NCI-H345 (cell line): ENCODE measurements at places on chromosomes 5 and 9.

GRCh38 chr5:24401773-24402172 lies 243.0 kb downstream of the CDH10 start:
- no peak for DNase-seq

DNA sequence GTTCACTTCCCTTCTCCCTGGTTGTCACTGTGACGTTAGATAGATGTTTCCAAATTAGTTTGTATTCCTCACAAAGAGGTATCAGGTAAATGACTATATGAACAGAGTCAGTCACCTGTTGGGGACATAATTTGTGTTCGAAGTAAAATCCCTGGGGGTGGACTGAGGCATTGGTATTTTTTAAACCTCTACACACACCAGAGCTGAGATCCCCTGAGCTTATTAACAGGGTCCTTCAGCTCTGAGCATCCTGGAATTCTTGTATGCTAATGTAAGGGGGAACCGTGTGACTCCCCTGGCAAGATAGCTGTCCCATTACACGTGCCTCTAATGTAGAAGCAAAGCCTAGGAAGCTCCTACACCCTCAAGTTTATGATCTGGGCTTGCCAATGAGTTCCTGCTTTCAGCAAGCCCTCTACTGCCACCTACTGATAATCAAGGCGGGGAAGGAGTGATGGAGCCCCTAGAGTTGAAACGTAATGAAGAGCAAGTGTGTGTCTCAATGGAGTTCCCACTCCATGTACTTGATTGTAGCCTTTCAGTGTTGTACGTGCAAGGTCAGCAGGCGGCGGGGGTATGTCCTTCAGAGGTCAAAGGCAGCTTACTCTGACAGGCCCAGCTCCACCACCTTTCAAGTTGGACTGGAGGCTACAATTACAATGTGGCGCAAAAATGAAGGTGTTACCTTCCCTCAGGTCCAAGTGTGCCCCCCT lies 14.4 kb downstream of the PRKACG start:
- peak; percentile 46 for DNase-seq

DNA sequence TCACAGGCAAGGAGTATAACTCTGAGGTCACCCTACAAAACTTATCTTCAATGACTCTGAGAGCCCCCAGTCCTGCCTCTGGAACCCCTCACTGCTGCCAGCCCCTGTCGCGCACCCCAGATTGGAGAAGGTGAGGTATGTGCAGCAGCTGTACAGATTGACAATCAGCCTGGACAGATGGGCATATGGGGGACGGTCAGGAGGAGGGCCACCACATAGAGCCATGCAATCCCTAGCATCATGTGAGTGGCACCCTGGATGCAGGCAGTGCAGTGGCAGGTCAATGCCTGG lies 90.1 kb downstream of the LMX1B start:
- no peak for DNase-seq

DNA sequence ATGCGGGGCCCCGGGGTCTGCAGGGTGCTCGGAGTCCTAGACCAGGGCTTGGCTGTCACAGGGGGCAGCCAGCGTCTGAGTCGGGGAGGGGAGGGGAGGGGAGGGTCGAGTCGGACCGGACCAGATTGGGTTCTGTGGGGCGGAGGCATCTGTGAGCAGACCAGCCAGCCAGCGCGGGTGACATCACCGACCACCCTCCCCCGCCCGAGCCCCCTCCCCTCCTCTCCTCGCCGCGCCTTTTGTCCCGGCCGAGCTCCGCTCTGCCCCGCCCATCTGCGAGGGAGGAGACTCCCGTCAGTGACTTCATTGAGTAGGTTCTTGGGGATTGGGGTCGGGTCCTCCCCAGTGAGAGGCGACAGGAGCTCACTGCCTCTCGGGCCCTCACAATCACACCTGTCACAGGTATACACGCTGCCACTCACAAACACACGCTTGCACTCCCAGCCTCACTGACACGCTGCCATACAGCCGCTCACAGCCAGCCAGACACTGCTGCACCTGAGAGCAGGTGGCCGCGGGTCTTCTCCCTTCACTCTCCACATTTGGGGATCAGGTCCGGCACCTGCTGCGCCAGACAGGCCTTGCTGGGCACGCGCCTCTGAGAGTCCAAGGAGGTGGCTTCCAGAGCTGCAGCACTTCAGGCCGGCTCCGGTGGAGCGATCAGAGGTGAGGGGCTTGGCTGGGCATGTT lies 546 bp downstream of the DNAJB5 start:
- DNase-seq: peak; percentile 75

- DNase-seq: no peak
These were observed 117.2 kb downstream of the GAPVD1 start for GRCh38 chr9:125378778-125379177.

GRCh38 chr5:156927545-156927944 lies 35.5 kb downstream of the TIMD4 start:
- no peak for DNase-seq

DNA sequence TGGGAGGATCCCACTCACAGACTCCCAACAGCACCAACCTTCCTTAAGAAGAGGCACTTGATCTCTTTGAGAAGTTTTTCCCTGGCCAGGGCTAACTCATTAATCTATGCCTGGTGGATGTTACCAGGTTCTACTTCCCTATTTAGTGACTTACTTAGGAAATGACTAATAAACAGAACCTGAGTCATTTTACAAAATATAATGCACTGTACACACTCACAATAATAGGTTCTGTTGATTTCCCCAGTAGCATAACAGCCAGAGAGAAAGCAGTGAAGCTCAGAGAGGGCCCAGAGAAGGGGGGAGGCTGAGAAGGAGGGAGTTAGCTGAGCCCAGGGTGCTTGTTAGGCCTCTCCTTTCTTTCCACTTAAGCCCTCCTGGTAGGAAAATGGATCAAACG lies 27.1 kb downstream of the FRMD3 start:
- DNase-seq: no peak

GRCh38 chr5:33161421-33161820 lies 279.3 kb upstream of the TARS1 start:
- DNase-seq: no peak

GRCh38 chr5:176776141-176776865 lies 34.1 kb upstream of the UNC5A start:
- DNase-seq: no peak

- DNase-seq: no peak
These were observed 39.7 kb downstream of the EGFLAM start for GRCh38 chr5:38297830-38298608.

- DNase-seq: no peak
These were observed 251.7 kb upstream of the ACTBL2 start for GRCh38 chr5:57734296-57734695.

DNA sequence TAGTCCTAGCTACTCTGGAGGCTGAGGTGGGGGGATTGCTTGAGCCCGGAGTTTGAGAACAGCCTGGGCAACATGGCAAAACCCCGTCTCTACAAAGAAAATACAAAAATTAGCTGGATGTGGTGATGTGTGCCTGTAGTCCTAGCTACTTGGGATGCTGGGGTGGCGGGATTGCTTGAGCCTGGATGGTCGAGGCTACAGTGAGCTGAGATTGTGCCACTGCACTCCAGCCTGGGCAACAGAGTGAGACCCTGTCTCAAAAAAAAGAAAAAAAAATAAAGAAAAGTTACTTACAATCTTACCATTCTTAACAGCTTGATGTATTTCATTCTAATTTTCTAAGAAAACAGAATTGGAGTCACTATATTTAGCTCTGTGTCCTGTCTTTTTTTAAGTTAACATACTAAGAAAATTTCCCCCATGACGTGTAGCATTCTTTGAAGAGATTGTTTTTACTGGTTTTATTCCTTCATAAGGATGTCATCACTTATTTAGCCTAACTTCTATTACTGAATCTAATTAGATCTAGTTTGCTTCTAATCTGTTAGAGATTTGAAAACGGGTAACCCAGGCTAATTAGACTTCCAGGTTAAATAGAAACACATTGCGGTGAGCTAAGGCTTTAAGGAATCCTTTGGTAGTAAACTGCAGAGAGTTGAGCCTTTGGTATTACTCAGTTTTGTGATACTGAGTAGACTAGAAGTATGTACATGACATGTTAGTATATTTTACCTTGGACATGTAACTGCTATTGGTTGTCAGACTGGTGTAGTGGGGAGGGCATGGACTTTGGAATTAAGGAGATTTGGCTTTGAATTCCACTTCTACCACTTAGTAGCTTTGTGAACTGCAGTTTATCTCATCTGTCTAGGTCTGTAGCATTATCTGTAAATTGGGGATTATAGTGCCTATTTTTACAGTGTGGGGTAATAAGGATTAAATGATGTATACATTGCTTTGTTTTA lies 24.0 kb downstream of the HSPA4 start:
- DNase-seq: no peak

DNA sequence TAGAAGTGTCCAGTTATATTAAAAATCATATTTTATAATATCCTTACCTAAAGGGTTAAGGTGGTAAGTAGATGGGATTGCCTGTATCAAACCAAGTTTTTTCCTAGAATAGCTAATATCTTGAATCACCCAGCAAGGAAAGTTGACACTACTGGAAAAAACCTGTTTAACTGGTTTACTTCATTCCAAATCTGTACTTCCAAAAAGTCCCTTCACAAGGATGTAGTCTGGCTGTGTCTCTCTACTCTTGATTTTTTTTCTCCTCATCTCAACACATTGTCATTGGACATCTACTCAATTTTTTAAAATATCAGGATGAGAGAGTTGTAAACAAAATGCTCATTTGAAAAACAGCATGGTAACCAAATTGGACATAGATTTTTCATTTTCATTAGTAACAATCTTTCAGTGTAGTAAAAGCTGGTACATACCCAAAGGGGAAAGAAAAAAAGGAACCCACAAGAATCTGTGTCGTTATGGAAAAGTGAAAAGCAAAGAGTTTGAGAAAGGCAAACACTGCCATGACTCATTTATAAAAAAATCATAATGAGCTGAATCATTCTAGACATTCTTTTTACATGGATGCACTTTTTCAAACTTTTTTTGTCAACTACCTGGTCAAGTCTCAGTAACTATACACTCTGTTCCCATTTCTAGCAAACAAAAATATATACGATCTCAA lies 173.5 kb downstream of the GLIS3 start:
- DNase-seq: no peak

DNA sequence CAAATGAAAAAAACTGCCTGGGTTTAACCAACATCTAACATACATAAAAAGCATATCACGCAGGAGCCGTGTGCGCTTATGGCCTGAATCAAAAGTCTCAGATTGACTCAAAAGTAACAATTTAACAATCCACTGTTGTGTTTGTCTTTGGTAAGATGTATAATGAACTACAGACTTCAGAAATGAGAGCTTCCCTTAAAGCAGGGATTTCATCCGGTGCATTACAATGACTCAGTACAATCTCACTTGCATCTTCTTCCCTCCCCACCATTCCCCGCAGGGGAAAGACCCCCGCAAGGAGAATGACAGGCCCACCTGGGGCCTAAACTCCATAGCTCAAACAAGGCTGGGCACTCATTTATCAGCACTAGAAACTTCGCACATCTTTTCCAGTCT lies 1.4 kb downstream of the ZFR start:
- DNase-seq: no peak

GRCh38 chr5:33008751-33009418 lies 297.8 kb downstream of the NPR3 start:
- no peak for DNase-seq

DNA sequence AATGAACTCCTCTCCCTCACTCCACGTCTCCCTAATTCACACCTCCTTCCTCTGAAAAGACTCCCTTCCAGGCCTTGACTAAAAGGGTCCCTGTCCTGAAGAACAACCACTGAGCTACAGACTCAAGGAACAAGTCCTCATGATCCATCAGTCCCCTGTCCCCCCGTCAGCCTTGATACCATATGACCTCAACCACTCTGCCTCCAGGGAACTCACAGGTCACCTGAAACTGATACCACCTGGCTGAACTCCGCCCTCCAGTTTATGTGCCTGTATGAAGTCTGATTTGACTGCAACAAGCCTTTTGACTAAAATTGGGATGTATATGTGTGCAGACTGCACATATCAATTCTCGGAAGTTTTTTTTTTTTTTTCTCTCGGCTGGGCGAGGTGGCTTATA lies 88.7 kb downstream of the UGCG start:
- no peak for DNase-seq

GRCh38 chr5:172843825-172844576 lies 9.9 kb downstream of the ERGIC1 start:
- no peak for DNase-seq

DNA sequence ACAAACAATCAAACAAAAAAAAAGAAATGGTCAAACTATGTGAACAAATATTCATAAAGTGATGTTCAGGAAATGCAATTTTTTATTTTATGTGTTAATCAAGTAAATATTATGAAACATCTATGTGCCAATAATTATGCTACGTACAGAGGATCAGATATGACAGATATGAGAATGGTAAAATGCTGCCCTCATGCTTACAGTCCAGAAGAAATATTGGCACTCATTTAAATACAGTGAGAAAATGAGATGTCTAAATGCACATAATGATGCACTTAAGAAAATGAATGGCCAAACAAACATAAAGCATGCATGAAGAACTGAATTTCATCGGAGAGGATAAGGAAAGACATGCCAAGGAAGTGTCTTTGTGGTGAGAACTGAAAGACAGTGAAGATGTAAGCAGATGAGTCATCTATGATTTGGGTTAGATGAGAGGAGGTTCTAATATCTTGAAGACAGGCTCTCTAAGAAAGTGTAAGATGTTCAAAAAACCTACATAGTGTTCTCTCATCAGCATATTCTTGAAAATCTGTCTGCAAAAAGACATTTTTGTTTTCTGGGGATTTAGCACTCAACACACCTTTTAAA lies 1231.1 kb upstream of the ACO1 start:
- no peak for DNase-seq

DNA sequence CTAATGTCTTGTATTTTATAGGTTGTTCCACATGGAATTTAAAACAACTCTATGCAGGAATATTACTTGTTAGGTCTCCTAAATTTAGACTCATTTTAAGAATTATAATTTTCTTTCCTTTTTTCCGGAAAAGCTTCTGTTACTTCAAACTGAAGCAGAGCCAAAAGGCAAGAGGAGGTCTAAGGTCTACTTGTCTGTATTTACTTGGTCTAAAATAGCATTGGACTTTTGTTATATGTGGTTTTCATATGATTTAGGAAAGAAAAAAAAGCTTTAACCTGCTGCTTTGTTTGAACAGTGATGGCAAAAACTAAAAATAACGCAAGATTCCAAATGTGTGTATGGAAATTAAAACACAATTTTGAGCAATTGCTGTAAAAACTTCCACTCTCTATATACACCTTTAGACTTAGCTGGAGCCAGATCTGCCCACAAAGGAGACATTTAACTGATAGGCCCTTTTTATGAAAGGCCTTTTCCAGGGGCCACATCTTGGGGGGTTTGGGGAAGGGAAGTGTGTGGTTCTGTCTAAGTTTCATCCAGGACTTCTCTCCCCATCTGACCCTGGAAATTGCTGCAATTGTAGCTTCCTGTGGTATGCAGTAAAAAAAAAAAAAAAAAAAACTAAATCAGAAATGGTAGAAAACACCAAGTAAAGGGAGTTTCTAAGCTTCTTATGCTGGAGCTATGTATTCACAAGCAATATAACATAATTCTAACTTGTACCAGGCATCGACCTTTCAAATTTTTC lies 307.7 kb upstream of the MEF2C start:
- DNase-seq: no peak

- no peak for DNase-seq
These were observed 51.3 kb downstream of the RASEF start for GRCh38 chr9:83011611-83012010.

GRCh38 chr5:90640484-90641059 lies 82.0 kb downstream of the ADGRV1 start:
- no peak for DNase-seq

- no peak for DNase-seq
These were observed 112.5 kb upstream of the IER5L start for GRCh38 chr9:129290606-129291005.

GRCh38 chr9:126985870-126986498 lies 71.4 kb downstream of the RALGPS1 start:
- peak; percentile 92 for DNase-seq

- no peak for DNase-seq
These were observed 90.5 kb upstream of the NIPAL4 start for GRCh38 chr5:157369507-157369906.
